CD8-positive, alpha-beta memory T cell (primary cell): ENCODE measurements at places on chromosomes 1 and 21. TPM values are rescaled to one million over a fixed set of nuclear protein-coding genes. Genes with fewer than 3 reads are reported as not detected.

Gene SPATA17
- not detected for polyA plus RNA-seq

Gene KCNQ4
- not detected for polyA plus RNA-seq

Gene OR14A16
- polyA plus RNA-seq = not detected

Gene RNU1-1
- not detected for polyA plus RNA-seq

Gene TNFSF4
- 0.64 TPM for polyA plus RNA-seq

Gene SLC45A1
- polyA plus RNA-seq = 0.70 TPM

Gene FLG
- polyA plus RNA-seq = not detected

Gene STIL
- polyA plus RNA-seq = 0.15 TPM

GRCh38 chr1:54239035-54239383 lies 39.0 kb downstream of the MRPL37 start:
- no peak overlapping the region for H3K4me3 ChIP-seq
- no peaks in the 10 kb centered on the region for H3K4me1 ChIP-seq
- peaks cover 25% of the 10 kb centered on the region for H3K36me3 ChIP-seq
- H3K27me3 ChIP-seq = no peaks in the 10 kb centered on the region
- no peak for DNase-seq

DNA sequence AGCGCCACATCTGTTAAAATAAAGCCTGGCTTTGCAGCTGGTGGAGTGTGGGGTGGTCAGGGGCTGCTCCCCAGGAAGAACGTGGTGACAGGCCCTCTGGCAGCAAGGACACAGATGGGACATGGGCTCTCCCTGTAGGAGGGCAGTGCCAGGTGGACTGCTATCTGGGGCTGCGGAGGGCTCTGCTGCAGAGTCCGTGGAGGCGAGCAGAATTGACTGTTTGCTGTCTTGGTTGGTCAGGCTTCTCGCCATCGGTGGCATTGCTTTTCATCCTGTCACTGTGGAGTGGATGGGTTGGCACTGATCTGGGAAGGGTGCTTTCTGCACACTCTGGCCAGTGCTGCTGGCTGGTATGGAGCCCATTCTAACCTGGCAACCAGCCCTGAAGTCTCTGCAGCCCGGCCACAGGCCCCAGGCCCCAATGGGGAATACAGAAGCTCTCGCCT lies 103.0 kb downstream of the LAMC2 start:
- no peak overlapping the region for H3K27ac ChIP-seq
- no peaks in the 10 kb centered on the region for H3K4me1 ChIP-seq

GRCh38 chr1:150575072-150575489 lies 4.3 kb downstream of the MCL1 start:
- H3K4me3 ChIP-seq = peak overlapping the region; percentile 68
- peaks cover 59% of the 10 kb centered on the region for H3K36me3 ChIP-seq
- H3K27me3 ChIP-seq = no peaks in the 10 kb centered on the region
- no peak for DNase-seq
- peaks cover 43% of the 10 kb centered on the region for H3K4me1 ChIP-seq
- H3K27ac ChIP-seq = no peak overlapping the region

DNA sequence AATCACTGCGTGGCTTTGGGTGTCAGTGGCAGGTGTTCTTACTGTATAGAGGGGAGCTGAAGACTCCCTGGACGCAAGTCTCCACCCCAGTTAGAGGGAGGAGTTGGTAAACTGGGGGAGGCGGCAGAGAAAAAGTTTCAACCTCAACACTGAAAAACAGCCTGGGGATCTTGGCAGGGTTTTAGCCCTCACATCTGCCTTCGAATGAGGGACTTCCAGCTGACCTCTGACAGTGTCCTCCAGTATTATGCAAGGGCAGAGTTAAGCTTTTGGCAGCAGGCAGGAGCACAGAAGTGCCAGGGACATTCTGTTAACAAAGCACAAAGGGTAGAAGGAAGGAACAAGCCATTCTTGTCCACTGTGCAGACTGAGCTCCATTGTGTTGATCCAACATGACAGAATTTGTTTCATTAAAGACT lies 41.2 kb upstream of the RAB4A start:
- H3K27me3 ChIP-seq = no peaks in the 10 kb centered on the region
- peaks cover 13% of the 10 kb centered on the region for H3K4me1 ChIP-seq
- H3K4me3 ChIP-seq = no peak overlapping the region
- no peak overlapping the region for H3K27ac ChIP-seq
- H3K36me3 ChIP-seq = no peaks in the 10 kb centered on the region

DNA sequence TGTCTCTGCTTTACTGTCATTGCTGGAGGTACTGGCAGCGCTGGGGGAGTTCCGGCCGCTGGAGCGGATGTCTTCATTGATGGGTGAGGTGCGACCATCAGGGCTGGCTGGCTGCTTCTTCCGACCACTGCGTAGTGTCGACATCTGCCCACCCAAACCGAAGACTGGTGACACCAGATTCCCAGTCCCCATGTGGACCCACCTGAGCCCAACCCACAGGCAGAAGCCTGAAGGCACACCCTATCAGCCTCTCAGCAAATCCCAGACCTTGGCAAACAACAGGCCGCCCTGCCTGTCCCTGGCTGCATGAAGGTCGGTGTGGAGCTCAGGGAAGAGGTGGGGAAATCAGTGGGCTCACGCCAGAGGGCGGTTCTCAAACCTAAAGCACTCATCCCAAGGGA lies 44.8 kb downstream of the SLC45A1 start:
- DNase-seq = no peak
- H3K27me3 ChIP-seq = no peaks in the 10 kb centered on the region
- H3K36me3 ChIP-seq = peaks cover 41% of the 10 kb centered on the region
- H3K4me3 ChIP-seq = no peak overlapping the region
- no peaks in the 10 kb centered on the region for H3K4me1 ChIP-seq

GRCh38 chr1:245788269-245788668 lies 633.5 kb downstream of the KIF26B start:
- no peak overlapping the region for H3K4me3 ChIP-seq
- DNase-seq = no peak
- no peak overlapping the region for H3K27ac ChIP-seq
- no peaks in the 10 kb centered on the region for H3K4me1 ChIP-seq
- H3K36me3 ChIP-seq = no peaks in the 10 kb centered on the region
- no peaks in the 10 kb centered on the region for H3K27me3 ChIP-seq

DNA sequence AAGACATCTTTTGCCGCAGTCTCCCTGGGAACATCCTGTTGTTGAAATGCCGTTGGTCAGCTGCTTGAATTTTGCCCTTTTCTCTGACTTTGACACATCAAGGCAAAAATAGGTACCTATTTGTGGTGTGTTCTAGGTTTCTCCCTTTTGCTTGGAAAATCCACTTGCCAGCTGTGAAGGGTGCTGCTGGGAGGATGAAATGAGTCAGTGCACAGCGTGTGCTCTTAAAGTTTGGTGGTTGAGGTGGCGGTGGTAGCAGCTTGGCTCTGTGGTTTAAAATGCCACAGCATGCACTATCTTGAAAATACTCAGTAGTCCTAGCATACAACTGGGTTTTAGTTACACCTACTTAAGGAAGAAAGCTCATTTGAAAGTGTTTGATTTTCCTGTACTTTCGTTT lies 183.8 kb downstream of the DHRS3 start:
- H3K27ac ChIP-seq = peak overlapping the region; percentile 43
- H3K4me3 ChIP-seq = peak overlapping the region; percentile 3
- peak; percentile 37 for DNase-seq

DNA sequence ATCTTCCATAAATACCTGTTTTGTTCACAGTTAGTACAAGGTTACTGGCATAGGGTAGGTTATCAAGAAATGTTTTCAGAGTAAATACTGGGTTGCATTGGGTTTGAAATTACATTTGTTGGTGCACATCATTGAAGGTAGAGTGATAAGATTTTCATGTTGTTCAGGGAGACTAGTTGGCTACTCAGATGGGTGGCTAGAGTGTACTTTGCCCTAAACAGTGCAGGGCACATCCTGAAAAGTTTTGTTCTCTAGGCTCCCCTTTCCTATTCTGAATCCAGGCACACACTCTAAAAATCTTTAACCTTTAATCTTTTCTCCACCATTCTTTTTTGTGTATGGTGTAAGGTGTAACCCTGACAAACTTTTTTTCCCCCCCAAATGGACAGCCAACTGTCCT lies 18.0 kb downstream of the POU2F1 start:
- no peak overlapping the region for H3K4me3 ChIP-seq
- no peaks in the 10 kb centered on the region for H3K27me3 ChIP-seq
- H3K36me3 ChIP-seq = no peaks in the 10 kb centered on the region
- DNase-seq = no peak
- peaks cover 9% of the 10 kb centered on the region for H3K4me1 ChIP-seq

GRCh38 chr1:8666389-8667167 lies 150.9 kb downstream of the RERE start:
- H3K36me3 ChIP-seq = no peaks in the 10 kb centered on the region
- no peak overlapping the region for H3K27ac ChIP-seq
- no peak for DNase-seq
- no peaks in the 10 kb centered on the region for H3K27me3 ChIP-seq
- peaks cover 56% of the 10 kb centered on the region for H3K4me1 ChIP-seq

GRCh38 chr1:92094090-92094489 lies 13.9 kb downstream of the BTBD8 start:
- no peak overlapping the region for H3K27ac ChIP-seq
- H3K4me3 ChIP-seq = no peak overlapping the region
- no peaks in the 10 kb centered on the region for H3K36me3 ChIP-seq
- no peaks in the 10 kb centered on the region for H3K27me3 ChIP-seq

DNA sequence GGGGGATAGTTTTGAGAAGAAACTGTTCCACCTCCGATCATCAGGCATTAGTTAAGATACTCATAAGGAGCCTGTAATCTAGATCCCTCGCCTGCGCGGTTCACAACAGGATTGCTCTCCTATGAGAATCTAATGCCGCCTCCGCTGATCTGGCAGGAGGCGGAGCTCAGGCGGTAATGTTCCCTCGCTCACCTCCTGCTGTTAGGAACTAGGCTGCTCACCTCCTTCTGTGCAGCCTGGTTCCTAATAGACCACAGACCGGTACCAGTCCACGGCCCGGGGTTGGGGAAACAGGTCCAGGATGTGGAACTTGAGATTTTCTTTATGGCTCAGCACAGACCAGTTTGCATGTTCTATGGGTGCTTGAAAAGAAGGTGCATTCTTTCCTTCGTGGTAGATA lies 27.2 kb upstream of the FAM3B start:
- no peak overlapping the region for H3K4me3 ChIP-seq
- no peaks in the 10 kb centered on the region for H3K4me1 ChIP-seq
- DNase-seq = no peak
- peaks cover 4% of the 10 kb centered on the region for H3K27me3 ChIP-seq
- no peak overlapping the region for H3K27ac ChIP-seq
- H3K36me3 ChIP-seq = no peaks in the 10 kb centered on the region

- no peaks in the 10 kb centered on the region for H3K4me1 ChIP-seq
- H3K36me3 ChIP-seq = no peaks in the 10 kb centered on the region
- H3K27ac ChIP-seq = no peak overlapping the region
- no peak overlapping the region for H3K4me3 ChIP-seq
- no peaks in the 10 kb centered on the region for H3K27me3 ChIP-seq
Measured at GRCh38 chr1:169148472-169149252, 42.2 kb downstream of the ATP1B1 start.

DNA sequence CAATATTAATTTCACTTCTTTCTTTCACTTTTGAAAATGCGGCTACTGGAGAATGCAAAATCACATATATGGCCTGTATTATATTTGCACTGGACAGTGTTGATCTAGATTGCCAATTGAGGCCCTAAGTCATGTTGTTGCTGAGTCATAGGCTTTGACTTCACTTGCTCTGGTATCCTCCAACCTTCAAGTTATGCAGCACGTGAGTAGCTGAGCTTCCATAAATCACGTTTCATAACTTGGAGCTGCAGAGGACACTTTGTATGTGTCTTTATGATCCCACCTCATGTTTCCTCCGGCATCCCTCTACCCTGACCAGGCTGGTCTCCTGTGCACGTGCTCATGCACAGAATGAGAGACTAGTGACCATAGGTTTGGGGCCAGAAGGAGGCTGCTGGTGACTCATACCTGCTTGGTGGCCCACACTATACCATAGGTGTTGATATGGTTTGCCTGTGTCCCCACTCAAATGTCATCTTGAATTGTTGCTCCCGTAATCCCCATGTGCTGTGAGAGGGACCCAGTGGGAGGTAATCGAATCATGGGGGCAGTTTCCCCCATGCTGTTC lies 103.0 kb upstream of the TSPAN2 start:
- H3K27me3 ChIP-seq = no peaks in the 10 kb centered on the region
- no peaks in the 10 kb centered on the region for H3K36me3 ChIP-seq
- no peak overlapping the region for H3K4me3 ChIP-seq
- DNase-seq = no peak
- H3K4me1 ChIP-seq = no peaks in the 10 kb centered on the region

DNA sequence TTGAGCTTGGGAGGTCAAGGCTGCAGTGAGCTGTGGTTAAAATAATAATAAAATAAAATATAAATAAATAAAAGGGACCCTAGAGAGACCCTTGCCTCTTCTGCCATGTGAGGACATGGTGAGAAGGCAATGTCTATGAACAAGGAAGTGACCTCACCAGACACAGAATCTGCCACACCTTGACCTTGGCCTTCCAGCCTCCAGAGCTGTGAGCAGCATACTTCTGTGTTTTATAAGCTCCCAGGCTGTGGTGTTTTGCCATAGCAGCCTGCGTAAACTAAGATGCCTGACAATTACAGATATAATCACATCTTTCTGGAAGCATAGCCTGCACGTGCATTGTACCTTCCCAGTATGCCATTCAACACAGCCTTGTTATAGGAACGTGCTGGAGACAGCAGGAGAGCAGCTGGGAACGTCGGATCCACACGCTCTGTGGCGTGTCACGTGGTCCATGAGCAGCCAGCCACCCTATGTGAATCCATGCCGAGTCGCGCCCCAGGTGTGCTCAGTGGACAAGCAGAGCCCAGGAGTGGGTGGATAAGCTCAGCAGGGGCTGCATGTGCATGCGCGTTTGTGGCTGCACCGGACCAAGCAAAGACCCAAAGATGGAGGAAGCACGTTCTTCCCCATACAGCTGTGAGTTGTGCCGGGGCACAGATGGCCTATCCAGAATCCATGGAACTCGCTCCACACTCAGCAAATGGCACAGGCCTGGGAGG lies 17.8 kb downstream of the WNT9A start:
- no peak overlapping the region for H3K27ac ChIP-seq
- H3K4me1 ChIP-seq = peaks cover 11% of the 10 kb centered on the region
- no peaks in the 10 kb centered on the region for H3K27me3 ChIP-seq

DNA sequence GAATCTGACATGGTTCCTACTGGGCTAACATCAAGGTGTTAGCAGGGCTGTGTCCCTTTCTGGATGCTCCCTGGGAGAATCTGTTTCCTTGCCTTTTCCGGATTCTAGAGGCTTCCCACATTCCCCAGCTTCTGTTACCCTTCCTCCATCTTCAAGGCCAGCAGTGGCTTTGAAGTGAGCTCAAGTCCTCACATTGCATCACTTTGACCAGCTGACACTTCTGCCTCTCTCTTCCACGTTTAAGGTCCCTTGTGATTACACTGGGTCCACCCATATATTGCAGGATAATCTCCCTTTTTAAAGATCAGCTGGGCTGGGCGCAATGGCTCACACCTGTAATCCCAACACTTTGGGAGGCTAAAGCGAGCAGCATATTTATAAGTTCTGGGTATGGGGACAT lies 33.1 kb downstream of the CNST start:
- no peak overlapping the region for H3K4me3 ChIP-seq
- no peak overlapping the region for H3K27ac ChIP-seq
- no peaks in the 10 kb centered on the region for H3K27me3 ChIP-seq
- peaks cover 14% of the 10 kb centered on the region for H3K36me3 ChIP-seq

DNA sequence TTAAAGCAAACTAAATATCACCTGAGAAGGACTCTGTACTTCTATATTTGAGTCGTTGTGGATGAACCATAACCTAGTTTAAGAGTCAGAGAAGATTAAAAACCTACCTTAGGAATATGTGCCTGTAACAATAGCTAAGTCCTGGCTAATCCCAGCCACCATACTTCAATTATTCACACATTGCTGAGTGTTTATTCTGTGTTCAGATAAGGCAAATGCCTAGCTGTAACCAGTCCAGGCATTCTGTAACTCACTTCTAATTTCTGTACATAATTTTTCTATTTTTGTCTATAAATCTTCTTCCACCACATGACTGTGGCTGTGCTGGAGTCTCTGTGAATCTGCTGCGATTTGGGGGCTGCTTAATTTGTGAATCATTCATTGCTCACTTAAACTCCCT lies 441.9 kb upstream of the ADAMTS5 start:
- no peak for DNase-seq
- no peak overlapping the region for H3K4me3 ChIP-seq
- no peak overlapping the region for H3K27ac ChIP-seq
- no peaks in the 10 kb centered on the region for H3K36me3 ChIP-seq
- no peaks in the 10 kb centered on the region for H3K4me1 ChIP-seq
- H3K27me3 ChIP-seq = no peaks in the 10 kb centered on the region
